ENCODE measurements at places on chromosomes 1 and 21.
A peak's percentile ranks its signal among the peaks of the same experiment; 100 is the strongest.

DNA sequence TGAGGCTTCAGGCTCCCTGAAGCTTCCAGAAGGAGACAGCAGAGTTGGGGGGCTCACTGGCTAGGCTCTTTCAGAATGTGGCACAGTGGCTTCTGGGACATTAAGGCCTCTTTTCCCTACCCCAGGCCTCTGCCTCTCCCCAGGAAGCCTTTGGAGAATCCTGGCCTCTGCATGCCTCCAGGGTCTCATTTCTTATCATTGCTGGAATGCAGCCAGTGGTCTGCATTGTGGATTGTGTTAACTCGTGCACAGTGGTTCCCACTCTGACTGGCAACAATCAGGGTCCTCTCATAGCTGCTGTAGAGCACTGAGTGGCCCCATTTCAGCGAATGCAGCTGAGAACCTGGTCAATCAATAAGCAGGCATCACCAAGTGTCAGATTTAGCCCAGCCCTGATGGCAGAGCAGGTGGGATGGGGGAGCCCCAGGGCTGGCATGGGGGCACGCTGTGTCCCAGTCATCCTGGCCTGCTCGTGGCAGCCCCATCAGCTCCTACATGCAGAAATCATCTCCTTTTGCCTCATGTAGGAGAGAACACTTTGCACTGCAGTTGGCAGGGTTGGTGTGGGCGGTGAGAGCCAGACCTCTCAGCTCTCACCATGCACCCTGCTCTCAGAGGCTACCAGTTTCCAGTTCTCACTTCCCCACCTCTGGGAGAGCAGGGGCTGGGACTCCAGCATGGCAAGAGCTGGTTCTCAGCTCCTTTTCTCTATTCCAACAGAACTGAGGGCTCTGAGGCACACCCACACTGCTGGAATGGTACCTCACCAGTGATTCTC lies 13.4 kb downstream of the ADORA1 start:
- no peaks in the 10 kb centered on the region for H3K4me1 ChIP-seq
- no peaks in the 10 kb centered on the region for H3K27me3 ChIP-seq
- H3K36me3 ChIP-seq: no peaks in the 10 kb centered on the region
- H3K27ac ChIP-seq: no peak overlapping the region
- H3K4me3 ChIP-seq: no peak overlapping the region
- DNase-seq: no peak

DNA sequence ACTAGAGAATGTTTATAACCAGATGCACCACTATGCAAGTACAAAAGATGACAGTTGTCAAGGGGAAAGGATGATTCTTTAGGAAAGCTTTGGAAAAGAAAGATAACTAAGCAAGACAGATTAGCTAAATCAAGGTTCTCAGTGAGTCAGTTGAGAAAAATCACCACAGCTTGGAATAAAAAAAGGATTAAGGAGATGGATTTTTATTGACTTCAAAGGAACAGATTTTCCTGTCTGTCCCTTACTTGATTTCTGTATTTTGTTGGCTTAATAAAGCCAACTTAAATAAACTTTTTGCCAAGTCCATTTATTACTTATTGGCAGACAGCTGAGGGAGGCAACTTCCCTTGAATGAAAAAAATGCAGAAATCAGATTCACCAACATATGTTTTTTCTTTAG lies 93.9 kb downstream of the NR5A2 start:
- DNase-seq: no peak
- no peaks in the 10 kb centered on the region for H3K27me3 ChIP-seq
- no peaks in the 10 kb centered on the region for H3K36me3 ChIP-seq
- H3K4me3 ChIP-seq: no peak overlapping the region
- no peak overlapping the region for H3K27ac ChIP-seq

GRCh38 chr1:184033711-184034167 lies 3.8 kb downstream of the COLGALT2 start:
- H3K4me3 ChIP-seq: no peak overlapping the region
- H3K27ac ChIP-seq: no peak overlapping the region
- no peaks in the 10 kb centered on the region for H3K36me3 ChIP-seq
- H3K27me3 ChIP-seq: peaks cover 2% of the 10 kb centered on the region

GRCh38 chr21:24050231-24050630 lies 1557.0 kb downstream of the MRPL39 start:
- H3K36me3 ChIP-seq: no peaks in the 10 kb centered on the region
- DNase-seq: no peak
- no peaks in the 10 kb centered on the region for H3K27me3 ChIP-seq
- peaks cover 11% of the 10 kb centered on the region for H3K4me1 ChIP-seq
- H3K27ac ChIP-seq: no peak overlapping the region
- H3K4me3 ChIP-seq: no peak overlapping the region

DNA sequence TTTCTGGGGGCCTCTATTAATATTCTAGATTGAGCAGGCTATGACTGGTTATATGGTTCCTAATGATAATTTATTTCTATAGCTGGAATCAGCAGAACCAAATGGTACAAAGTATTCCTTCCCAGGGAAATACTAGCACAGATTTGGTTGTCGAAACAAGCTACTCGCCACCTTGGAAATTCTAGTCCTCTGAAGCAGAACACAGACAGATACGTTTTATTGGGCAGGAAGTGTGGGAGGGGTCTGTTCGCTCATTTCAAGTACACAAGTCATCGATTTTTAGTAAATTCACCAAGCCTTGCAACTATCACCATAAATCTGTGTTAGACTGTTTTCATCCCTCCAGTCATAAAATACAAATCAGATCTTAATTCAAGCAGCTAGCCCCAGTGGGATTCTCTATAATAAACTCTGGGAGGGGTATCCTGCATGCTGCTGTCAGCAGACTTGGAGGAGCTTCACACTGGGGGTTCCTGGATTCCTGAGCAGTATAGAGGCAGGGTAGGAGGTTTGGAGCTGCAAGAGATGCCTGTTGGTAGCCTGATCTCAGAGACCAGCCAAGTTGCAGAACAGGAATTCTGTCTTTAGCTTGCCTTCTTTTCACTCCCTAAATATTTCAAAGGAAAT lies 9.8 kb upstream of the GPR137B start:
- no peak overlapping the region for H3K27ac ChIP-seq
- no peak overlapping the region for H3K4me3 ChIP-seq
- no peaks in the 10 kb centered on the region for H3K27me3 ChIP-seq
- H3K36me3 ChIP-seq: no peaks in the 10 kb centered on the region
- H3K4me1 ChIP-seq: no peaks in the 10 kb centered on the region

GRCh38 chr21:15468368-15468767 lies 261.4 kb upstream of the USP25 start:
- DNase-seq: no peak
- H3K36me3 ChIP-seq: no peaks in the 10 kb centered on the region
- H3K4me3 ChIP-seq: no peak overlapping the region
- no peak overlapping the region for H3K27ac ChIP-seq
- H3K4me1 ChIP-seq: no peaks in the 10 kb centered on the region

DNA sequence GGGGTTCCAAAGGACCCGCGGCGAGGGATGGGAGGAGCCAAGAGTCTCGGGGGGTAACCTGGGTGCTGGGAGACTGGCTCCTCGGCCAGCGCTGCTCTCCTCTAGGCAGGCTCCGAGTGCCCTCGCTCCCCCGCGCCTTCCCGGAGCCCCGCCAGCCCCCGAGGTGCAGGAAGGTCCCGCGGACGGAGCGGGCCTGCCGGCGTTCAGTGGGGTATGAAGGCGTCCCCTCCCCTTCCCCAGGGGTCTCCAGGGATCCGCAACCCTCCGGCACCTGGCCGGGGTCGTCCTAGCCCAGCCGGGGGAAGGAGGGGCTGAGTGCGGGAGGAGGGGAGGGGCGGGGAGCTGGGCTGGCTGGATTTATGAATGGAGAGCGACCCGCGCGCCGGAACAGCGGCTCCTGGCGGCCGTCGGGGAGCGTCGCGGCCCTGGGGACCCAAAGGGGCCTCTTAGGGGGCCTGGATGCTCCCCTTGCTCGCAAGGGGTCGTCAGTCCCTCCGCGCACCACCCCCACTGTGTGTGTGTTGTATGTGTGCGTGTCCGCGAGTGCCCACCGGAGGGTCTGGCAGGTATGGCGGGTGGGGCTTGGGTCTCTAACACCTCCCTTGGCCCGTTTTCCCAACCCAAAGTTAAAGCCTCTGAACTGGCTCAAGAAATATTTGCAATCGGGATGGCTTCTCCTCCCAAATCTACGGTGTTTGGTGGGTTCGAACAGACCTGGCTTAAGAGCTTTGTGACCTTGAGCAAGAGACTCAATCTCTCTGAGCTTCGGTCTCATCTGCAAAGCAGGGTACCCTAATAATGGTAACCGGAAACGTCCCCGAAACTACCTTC lies 642 bp downstream of the HCRTR1 start:
- no peaks in the 10 kb centered on the region for H3K4me1 ChIP-seq
- peak; percentile 41 for DNase-seq
- H3K4me3 ChIP-seq: peak overlapping the region; percentile 24
- H3K27me3 ChIP-seq: no peaks in the 10 kb centered on the region
- no peak overlapping the region for H3K27ac ChIP-seq

GRCh38 chr1:159122005-159122621 lies 45.5 kb upstream of the AIM2 start:
- no peaks in the 10 kb centered on the region for H3K27me3 ChIP-seq
- DNase-seq: no peak
- H3K27ac ChIP-seq: no peak overlapping the region

- no peaks in the 10 kb centered on the region for H3K4me1 ChIP-seq
- DNase-seq: no peak
- no peaks in the 10 kb centered on the region for H3K36me3 ChIP-seq
- H3K27me3 ChIP-seq: no peaks in the 10 kb centered on the region
These were observed 303.9 kb downstream of the SEC16B start for GRCh38 chr1:177665935-177666334.

- no peak overlapping the region for H3K4me3 ChIP-seq
- no peaks in the 10 kb centered on the region for H3K27me3 ChIP-seq
- no peaks in the 10 kb centered on the region for H3K4me1 ChIP-seq
- H3K36me3 ChIP-seq: no peaks in the 10 kb centered on the region
- DNase-seq: no peak
These were observed 419.6 kb downstream of the RWDD3 start for GRCh38 chr1:95653618-95654017.

DNA sequence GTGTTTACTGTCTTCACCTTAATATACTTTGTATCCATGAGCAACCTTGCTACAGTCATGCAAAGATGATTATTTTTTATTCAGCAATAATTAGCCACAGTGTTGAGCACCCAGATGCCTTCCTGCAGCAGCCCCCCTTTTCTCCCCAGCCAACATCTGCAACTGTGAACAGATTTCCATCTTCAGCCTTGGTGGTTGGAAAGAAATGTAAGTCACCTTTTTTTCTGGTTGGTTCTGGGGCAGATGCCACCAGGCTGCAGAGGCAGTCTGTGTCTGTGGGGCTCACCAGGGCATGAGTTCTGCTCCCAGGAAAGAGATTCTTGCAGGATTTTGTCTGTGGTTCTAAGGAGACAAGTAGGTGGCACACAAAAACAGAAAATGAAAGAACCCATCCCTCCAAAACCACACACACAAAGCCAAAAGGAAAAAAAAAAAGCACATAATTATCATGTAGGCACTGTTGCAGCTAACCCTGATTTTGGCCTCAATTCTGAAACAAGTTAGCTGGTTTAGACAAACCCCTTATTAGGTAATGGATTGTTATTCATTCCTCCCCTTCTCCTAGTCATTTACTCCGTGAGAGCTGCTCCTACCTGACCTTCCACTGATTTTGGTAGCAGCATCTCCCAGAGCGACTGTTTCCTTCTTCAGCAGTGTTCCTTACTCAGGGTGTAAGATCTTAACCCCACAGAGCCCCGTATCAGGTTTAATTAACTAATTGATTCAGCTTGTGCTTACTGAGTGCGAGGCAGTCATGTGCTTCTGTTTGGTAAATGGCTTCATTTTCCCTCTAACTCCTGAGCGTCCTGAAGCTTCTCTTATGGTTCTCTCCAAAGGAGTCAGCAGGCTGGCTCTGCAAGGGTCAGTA lies 36.5 kb downstream of the GALNT2 start:
- H3K27me3 ChIP-seq: no peaks in the 10 kb centered on the region
- DNase-seq: no peak
- no peaks in the 10 kb centered on the region for H3K36me3 ChIP-seq
- no peak overlapping the region for H3K27ac ChIP-seq

DNA sequence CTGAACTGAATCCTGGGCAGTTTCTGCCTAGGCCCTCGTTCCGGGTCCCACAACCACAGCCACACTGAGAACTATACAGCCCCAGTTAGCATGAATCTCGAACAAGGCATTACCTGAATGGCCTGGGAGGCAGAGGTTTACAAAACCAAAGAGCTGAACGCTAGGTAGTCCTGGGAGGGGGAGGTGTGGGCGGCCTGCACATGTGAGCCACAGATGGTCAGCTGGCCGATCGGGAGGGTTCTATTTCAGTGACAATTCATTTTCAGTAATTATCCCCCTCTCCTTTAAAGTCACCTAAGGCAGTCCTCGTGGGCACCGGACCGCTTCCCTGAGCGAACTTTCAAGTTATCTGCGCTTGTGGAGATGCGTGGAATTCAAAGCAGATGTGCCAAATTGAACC lies 111.9 kb downstream of the GLIS1 start:
- H3K4me3 ChIP-seq: no peak overlapping the region
- no peaks in the 10 kb centered on the region for H3K4me1 ChIP-seq
- no peaks in the 10 kb centered on the region for H3K27me3 ChIP-seq
- DNase-seq: peak; percentile 12
- H3K36me3 ChIP-seq: no peaks in the 10 kb centered on the region

GRCh38 chr21:35617491-35617890 lies 442.8 kb downstream of the SETD4 start:
- H3K27ac ChIP-seq: no peak overlapping the region
- H3K36me3 ChIP-seq: no peaks in the 10 kb centered on the region
- no peak overlapping the region for H3K4me3 ChIP-seq

GRCh38 chr1:96400089-96400488 lies 321.5 kb upstream of the PTBP2 start:
- no peak overlapping the region for H3K27ac ChIP-seq
- no peaks in the 10 kb centered on the region for H3K27me3 ChIP-seq
- DNase-seq: no peak
- H3K4me1 ChIP-seq: no peaks in the 10 kb centered on the region
- H3K4me3 ChIP-seq: no peak overlapping the region
- no peaks in the 10 kb centered on the region for H3K36me3 ChIP-seq

Data from naive thymus-derived CD4-positive, alpha-beta T cell (primary cell).